Activated CD8-positive, alpha-beta memory T cell treated with anti-CD3 and anti-CD28 coated beads, Interleukin-2, amount 50 U/mL, for 4 hours (primary cell): ENCODE measurements at places on chromosomes 3 and 15.

GRCh38 chr3:77535116-77535515, 495.2 kb downstream of the ROBO2 start:
- DNase-seq, result no peak

- no peak for DNase-seq
These were observed 212.1 kb upstream of the ROBO2 start for GRCh38 chr3:76827701-76828226.

DNA sequence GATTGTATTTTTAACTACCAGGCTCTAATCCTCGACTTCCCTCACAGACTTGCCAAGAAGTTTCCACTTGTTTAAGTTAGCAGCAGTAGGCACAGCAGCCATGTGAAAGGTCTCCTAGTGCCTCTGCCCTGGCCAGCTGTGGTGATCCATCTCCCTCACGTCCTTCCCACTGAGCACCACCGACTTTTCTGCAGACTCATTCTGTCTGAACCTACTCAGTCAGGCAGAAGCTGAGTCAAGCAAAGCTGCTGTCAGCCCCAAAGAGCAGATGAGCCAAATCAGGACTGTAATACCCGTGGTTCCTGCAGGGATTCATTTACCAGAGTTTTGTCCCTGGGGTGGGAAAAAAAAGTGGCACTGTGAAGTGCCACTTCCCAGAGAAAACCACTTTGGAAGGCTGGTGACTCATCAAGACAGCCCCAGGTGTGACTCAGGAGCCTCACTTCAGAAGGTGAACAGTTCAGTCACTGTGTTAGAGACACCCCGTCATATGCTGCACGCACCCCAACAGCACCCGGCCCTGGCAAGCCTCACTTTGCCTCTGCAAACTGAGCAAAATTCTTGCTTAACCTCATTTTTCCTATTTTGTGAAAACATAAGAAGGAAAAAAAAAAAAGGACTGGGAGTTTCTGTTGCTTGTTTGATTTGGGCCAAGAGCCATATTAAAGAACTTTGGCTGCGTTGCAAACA, 76.0 kb downstream of the WWTR1 start:
- no peak for DNase-seq

GRCh38 chr3:127652246-127652995, 20.3 kb upstream of the ABTB1 start:
- DNase-seq, result peak; percentile 34

DNA sequence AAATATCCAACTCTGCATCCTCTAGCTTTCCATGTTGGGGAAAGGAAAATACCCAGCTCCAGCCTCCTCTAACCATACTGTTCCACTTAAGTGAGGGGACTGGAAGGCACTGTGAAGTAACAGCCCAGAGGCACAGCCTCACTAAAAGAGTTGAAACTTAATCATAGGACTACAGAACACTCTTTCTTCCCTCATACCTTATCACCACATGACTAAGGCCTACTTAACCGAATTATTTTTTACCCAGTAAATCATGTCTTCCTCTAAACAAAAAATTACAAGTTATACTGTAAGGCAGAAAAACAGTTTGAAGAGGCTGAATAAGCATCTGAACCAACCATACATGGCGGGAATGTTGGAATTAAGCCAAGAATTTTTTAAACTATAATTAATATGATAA, 207.4 kb upstream of the MME start:
- DNase-seq, result no peak

- DNase-seq, result no peak
These were observed 5.0 kb upstream of the LRRFIP2 start for GRCh38 chr3:37179144-37179967.

GRCh38 chr3:69196876-69197275, 74.5 kb upstream of the LMOD3 start:
- DNase-seq, result no peak

DNA sequence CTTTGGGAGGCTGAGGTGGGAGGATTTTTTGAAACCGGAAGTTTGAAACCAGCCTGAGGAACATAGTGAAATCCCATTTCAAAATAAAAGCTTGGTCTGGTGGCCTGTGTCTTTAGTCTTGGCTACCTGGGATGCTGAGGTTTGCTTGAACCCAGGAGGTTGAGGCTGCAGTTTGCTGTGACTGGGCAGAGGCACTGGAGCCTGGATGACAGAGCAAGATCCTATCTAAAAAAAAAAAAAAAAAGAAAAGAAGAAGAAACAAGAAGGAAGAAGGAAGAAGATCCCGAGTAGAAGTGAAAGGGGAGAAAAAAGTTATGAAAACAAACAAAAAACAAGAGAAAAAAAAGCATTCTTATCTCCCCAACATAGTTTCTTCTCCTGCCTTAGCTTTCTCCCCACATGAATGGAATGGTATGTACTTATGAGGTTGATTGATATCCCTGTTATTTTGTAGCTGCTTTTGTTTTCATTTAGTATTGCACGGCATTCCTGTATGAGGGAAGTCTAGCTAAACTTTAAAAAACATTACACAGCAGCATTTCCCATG, 42.4 kb downstream of the TMEM40 start:
- no peak for DNase-seq

DNA sequence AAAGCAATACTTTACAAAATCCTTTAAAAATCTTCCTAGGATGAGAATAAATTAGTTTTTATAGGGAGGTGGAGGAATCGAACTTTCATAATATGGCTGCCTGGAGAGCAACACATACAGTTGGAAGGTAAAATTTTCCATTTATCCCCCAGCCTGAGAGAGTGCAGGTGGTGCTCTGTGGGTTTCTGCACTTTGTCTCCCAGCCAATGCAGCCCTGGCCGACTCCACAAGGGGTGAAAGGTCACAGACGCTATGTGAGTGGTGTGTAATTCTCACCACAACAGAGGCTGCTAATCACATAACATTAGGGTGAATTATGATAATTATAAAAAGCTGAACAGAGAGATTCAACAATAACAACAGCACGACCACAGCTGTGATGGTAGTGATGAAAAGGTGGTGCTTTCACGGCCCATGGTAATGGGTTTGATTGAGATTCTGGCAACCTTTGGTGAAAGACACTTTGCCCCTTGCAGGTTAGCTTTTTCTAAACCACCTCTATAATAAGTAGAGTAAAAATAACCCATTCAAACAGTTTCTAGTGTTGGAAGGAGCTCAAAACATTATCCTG, 30.1 kb upstream of the NANOGP8 start:
- no peak for DNase-seq

- DNase-seq, result no peak
These were observed 56.2 kb upstream of the IGF1R start for GRCh38 chr15:98592136-98592535.

- peak; percentile 45 for DNase-seq
These were observed 14.4 kb upstream of the GP9 start for GRCh38 chr3:129046037-129046731.
